Naive B cell (primary cell): ENCODE measurements at places on chromosomes 7 and 10. TPM values are rescaled to one million over a fixed set of nuclear protein-coding genes. Genes with fewer than 3 reads are reported as not detected.

GRCh38 chr10:132632091-132632561 is 94.5 kb downstream of the INPP5A start:
- DNase-seq, result no peak

GRCh38 chr7:2624293-2624886 is 7.4 kb upstream of the TTYH3 start:
- no peak for DNase-seq

DNA sequence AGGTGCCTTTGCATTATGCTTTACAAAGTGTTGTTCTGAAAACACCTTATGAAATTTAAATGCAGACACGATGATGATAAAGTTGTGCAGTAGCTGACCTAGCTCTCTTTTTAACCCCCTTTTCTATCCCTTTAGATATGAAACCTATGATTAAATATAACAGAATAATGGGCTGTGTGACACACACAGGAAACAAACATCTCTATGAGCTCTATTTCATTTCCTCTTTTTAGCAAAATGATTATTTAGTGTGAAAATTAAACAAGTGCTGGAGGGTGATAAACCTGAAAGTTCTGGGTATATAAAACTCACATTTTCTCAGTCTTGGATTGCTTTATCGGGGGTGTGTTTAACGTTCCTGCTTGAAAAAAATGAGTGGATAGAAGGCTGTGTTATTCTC is 1310.5 kb upstream of the CELF2 start:
- no peak for DNase-seq

- DNase-seq, result no peak
These were observed 474.3 kb downstream of the SEMA3D start for GRCh38 chr7:84712374-84713121.

DNA sequence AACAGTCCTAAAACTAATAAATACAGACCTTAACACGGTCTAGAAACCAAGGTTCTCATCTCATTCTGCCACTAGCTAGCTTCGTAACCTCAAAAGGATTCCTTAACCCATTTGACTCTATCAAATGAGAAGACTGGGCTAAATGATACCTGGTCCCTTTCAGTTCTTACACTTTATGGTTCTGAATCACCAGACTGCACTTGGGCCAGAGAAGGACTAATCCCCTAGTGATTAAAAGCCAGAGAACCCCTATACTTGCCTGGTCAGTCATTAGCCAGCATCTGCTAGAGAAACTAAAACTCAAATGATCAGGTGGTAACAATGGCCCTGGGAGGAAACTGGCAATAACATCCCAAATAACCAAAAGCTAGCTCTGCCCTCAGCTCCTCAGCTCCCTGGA is 16.8 kb downstream of the TMEM243 start:
- no peak for DNase-seq

GRCh38 chr10:106938513-106938912 is 226.0 kb downstream of the SORCS1 start:
- DNase-seq, result no peak

DNA sequence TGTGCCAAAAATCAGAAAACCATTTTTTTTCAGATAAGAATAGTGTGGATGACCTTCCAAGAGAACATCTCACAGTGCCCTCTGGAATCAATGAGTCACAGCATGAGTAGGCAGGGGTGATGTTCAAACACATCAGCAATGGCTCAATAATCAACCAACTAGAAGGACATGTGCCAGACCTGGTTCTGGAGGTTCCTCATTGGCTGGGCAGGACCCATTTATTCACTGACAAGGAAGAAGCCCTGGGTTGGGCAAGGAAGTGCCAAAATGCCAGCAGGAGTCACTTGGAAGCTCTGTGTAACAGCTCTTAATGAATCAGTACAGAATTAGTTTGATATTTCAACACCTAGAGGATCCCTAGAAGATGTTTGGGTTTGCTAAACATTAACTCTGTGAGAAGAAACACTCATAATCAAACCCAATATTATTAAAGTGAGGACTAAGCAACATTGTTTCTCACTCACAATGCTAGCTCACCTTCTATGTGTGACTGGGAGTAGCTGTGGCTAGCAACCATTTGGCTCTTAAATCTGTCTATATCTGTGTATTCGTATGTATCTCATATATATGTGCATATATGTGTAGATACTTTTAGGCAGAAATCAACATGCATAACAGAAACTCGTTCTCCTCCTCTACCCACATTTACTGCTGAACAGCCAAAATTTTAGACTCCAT is 72.3 kb upstream of the APBB1IP start:
- DNase-seq, result no peak

DNA sequence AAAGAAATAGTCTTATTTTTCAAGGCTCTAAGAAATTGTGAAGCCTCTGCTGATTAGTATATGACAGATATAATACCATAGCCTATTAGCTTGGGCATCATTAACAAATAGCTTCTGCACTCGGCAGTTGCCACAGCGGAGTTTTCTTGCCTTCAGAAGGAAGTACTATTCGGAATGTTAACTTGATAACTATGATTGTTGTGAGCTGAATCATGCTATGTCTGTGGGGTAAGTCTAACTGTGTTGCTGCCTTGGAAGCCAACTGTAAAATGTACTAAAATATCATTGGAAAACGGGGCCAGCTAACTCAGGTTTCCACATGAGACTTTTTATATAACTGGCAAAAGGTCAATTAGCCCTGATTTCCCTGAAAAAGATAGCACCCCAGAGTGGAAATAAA is 93.2 kb downstream of the TWIST1 start:
- no peak for DNase-seq

DNA sequence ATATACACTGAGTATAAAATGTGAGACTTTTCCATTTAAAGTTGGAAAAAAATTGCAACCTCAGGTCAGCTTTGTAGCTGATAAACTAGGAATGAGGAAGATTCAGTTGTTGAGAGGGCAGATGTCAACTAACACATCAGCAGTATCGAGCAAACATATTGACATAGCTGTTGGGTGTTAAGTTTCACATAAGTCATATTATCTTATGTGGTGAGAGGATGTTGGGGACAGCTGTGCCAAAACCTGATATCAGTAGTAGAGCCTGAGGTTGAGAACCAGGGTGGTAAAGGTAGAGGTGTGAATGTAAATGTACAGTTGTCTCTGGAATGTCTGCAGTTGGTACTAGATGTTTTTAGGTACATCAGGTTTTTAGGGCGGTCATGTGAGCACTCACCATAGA is 5.0 kb downstream of the ZRANB1 start:
- no peak for DNase-seq

GRCh38 chr7:23234569-23235296 is 11.8 kb upstream of the GPNMB start:
- DNase-seq, result no peak

GRCh38 chr7:105932835-105933477 is 30.1 kb upstream of the CDHR3 start:
- no peak for DNase-seq

DNA sequence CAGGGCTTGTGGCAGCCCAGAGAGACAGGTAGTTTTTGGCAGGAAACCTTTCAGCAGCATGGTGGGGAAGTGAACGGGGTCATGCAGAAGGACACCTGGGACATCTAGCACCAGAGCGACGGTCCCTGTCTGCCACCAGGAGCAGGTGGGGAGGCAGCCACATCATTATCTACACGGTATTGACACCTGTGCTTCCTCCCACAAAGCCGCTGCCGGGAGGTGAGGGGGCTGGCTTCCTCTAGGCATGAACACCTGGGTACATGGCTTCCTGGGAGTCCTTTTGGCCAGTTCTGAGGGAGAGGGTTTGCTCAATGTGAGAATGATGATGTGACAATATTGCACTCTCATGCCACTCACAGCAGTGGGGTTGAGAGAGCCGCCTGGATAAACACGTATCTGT is 275.2 kb downstream of the ACTR3B start:
- no peak for DNase-seq

Gene WNT8B
- not detected for polyA plus RNA-seq

Gene CALHM3
- not detected for polyA plus RNA-seq

Gene ZNF33A
- polyA plus RNA-seq, result 25.7 TPM

Gene FXYD4
- polyA plus RNA-seq, result not detected

Gene MRLN
- polyA plus RNA-seq, result not detected

Gene RBM28
- 10.2 TPM for polyA plus RNA-seq

Gene TMEM213
- polyA plus RNA-seq, result not detected

Gene ASZ1
- polyA plus RNA-seq, result not detected

Gene NFKB2
- 49.4 TPM for polyA plus RNA-seq

Gene ZNF727
- 0.56 TPM for polyA plus RNA-seq
